ENCODE measurements at places on chromosomes 6 and 20.

DNA sequence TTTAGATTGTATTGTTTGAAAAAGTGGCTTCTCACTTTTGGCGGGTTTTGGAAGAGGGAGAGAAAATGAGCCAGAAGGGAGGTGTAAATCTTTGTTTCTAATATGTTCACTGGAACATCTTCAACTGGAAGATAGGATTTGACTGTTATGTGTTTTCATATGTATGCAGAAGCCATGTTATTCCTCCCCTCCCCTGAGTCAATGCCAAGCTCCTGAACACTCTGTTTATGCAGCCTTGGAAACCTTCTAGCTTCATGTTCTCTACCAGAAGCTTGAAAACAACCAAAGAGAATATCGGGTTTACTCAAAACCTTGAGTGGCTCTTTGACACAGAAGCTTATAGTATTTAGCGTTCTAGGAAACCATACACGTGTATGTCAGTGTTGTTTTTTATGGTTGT, 279.1 kb downstream of the PRL start:
- no peak for DNase-seq

DNA sequence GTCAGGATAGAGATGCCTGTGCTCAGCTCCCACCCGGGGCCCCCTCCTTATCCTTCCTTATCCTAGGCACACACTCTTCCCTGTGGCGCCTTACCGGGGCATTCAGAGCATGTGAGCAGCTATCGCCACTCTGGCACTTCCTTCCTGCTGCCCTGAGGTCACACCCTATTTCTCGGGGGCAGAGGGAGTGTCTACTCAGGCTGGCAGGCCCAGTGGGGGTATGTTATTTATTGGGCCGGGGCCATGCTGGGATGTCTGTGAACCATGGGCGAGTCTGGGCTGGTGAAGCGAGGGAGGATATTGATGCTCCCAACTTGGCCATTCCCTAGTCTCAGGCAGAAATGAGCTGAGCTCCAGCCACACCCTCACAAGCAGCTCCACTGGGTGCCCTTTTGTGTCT, 3.9 kb upstream of the LY6G6D start:
- DNase-seq: no peak

- DNase-seq: no peak
Measured at GRCh38 chr6:53011979-53012378, 16.9 kb upstream of the GSTA4 start.

GRCh38 chr6:78611102-78611620, 256.2 kb upstream of the IRAK1BP1 start:
- no peak for DNase-seq

DNA sequence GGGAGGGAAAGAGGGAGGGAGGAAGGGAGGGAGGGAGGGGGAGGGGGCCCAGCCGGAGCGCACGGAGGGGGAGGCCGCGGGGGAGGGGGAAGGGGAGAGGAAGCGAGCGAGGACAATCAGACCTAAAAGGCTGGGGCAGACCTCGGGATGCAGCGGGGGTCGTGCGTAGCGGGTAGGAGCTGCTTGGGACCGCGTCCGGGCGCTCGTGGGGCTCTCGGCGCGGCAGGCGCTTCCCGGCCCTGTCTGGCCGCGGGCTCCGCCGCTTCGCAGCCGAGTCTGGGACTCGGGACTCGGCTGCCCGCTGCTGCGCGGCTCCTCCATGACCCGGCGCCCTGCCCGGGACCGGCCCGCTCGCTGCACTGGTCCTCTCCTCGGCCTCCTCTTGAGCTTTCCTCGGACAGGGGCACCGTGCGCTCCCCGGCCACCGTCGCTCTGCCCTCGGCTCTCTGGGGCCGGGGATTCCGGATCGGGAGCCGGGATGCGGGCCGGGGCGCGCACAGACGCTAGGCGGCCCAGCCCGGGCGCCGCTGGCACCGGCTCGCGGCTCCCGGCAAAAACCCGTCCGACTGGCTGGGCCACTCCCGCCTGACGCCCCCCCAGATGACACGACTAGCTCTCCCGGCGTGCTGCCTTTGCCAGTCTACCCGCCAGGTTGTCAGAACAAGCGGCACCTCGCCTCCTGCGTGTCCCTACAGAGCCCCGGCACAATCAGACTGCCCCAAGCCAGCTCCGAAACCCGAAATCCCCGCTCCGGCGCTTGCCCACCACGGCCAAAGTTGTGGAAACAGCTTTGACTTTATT, 2.2 kb downstream of the TFAP2A start:
- DNase-seq: no peak

DNA sequence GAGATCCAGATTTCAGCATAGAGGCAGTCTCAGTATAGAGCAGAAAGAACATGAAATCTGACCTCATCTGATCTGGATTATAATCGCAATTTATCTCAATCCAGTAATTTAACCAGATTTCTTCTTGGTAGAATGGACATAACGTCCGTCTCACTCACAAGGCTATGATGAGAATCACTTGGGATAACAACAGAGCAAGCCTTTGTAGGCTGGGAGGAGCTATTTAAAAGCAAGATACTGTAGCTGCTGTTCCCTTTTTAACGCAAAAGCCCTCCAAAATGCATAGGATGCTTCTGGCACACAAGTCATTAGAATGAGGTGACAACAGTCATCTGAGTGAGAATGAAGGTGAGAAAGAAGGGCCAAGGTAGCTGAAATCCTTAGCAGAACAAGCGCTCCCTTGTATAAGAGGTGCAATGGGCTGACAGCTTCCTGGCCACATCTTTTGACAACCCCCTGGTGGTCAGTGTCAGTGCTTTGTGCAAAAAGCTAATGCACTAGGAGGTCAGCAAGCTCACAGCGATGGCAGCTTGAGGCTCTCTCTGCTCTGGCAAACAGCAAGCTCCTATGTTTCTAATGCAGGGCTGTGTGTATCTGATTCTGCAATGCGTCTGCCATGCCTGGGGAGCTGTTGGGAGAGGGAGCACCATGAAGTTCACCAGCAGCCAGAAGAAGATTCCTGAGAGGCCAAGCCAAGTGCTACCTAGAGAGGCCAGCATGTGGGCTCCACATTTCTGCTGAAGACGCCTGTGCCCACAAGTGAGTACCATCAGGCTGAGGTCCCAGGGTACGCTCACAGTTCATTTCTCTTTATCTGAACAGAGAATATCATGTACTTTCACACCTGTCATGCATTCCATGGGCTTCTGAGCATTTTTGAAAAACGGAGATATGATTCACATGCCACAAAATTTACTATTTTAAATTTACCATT, 16.2 kb downstream of the METTL24 start:
- DNase-seq: no peak

DNA sequence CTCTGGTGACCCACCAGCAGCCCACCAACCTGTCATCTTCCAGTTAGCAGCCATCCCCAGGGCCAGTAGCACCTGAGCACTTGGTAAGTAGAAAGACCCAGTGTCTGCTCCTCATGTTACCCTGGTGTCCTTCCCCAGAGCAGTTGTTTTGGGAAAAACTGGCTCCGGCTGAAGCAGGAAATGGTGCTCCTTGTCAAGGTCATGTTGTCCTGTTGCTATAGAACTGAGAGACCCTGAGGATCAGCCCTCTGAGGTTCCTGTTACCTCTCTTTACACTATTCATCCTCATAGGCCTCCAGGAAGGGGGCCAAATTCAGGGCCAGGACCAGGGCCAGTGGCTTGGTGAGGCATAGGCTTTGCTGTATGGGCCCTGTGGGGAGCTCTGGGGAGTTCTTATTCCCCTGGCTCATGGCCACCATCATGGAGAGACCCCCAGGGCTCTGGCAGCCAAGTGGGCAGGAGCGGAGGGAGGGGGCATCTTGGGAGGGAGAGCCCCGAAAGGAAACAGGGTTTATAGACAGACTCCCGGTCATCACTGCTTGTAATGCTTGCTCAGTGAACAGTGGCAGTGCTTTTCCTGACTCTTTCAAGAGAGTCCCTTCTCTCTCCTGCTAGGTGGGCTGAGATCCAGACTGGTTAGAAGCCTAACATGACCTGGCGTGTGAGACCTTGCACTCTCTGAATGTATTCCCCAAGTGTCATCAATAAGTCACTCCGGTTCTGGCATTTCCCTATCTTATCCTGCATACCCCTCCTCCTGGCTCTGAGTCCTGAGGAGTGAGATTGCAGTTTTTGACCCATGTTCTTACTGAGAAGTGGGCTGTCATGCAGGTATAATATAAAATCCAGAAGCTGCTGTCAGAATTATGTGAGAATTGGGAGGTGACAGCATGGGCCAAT, 50.7 kb downstream of the PPARD start:
- DNase-seq: no peak

- no peak for DNase-seq
Measured at GRCh38 chr6:1263039-1263849, 48.7 kb upstream of the FOXQ1 start.

DNA sequence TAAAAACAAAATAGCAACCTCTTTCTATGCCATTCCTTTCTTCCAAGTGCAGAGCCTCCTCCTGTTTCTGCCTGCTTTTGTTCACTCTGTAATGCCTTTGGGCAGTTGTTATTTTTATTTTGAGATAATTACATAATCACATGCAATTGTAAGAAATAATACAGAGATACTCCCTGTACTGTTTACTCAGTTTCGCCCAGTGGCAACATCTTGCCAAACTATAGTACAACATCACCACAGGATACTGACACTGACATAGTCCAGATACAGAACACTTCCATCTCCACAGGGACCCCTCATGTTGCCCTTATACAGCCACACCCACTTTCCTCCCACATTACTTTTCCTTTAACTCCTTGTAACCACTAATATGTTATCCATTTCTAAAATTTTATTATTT, 59.7 kb downstream of the BANF2 start:
- DNase-seq: no peak

GRCh38 chr6:103284835-103285234, 1574.9 kb downstream of the HACE1 start:
- no peak for DNase-seq
